Activated T-helper 1 cell treated with anti-CD3 and anti-CD28 coated beads, Interleukin-2, amount 50 U/mL, for 16 hours (primary cell): ENCODE measurements at places on chromosomes 4 and X.

DNA sequence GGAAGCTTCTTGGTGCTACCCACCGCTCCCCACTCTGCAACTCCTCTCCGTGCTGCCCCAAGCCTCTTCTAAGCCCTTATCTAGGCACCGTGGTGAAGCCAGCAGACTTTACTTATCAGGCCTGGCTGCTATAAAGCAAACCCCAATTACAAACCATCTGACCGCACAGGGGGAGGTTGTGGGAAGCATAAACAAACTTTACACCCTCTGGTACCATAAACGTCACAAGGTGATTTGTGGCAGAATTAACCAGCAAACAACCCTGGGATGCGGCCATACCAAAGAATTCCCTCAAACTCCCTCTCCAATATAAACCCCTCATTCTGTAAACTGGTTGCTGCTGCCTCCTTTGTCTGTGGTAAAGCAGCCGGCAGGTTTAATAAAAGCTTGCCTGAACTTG, 55.2 kb downstream of the MAGEC2 start:
- no peak for DNase-seq

DNA sequence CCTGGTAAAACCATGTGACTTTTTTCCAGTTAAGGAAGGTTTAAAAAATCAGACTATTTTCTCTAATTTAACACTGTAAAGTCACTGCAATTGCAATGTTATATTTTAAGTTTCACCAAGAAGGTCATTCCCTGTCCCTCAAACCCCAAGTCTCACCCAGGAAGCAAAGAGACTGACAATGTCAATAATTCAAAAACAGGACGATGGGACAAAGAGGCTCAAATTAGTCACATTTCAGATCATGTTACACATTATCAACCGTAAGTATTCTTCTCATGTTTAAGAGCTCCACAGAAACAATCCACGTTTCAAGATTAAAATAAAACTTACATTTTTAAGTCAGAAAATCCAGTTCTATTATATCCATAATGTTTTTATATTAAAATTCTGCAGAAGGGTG, 13.2 kb downstream of the SHISA3 start:
- no peak for DNase-seq

- no peak for DNase-seq
Observed at GRCh38 chr4:43835869-43836268, 612.7 kb downstream of the KCTD8 start.

- DNase-seq: no peak
Observed at GRCh38 chr4:126753592-126753991, 879.2 kb upstream of the INTU start.

GRCh38 chrX:24266996-24267395, 46.9 kb downstream of the SUPT20HL2 start:
- DNase-seq: no peak

DNA sequence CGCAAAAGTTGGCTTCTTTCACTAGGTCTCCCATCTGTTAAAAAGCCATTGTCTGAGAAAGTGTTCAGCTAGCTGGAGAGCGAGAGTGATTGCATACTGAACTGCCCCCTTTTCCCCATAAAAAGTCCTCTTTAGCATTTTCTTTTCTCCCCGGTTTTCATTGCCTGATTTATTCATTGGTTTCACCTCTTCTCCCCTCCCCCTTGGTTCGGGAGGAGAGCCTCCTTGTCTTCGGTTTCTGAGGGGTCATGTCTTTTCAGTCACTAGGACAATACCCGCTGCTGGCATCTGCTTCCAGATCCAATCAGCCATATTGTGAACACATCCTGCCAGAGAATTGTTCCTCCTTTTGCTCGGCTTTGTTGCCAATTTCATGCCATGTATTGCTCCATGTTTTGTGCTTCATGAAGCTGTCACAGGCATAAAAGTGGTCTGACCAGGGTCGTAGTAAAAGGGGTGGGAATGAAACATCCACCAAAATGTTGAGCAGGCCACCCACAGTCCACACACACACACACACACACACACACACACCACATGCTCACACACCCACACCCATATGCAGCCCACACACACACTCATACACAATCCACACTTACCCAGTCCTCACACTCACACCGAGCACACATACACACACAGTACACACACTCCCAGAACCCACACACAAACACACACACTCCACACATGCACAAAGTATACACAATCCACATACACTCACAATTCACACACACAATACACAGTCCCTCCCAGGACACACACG, 136.0 kb downstream of the NKX6-1 start:
- no peak for DNase-seq

GRCh38 chr4:185238750-185239149, 29.4 kb downstream of the SNX25 start:
- DNase-seq: no peak

GRCh38 chr4:1599026-1599481, 85.1 kb downstream of the FAM53A start:
- DNase-seq: no peak

GRCh38 chr4:118839221-118839927, 3.4 kb upstream of the SEC24D start:
- no peak for DNase-seq

DNA sequence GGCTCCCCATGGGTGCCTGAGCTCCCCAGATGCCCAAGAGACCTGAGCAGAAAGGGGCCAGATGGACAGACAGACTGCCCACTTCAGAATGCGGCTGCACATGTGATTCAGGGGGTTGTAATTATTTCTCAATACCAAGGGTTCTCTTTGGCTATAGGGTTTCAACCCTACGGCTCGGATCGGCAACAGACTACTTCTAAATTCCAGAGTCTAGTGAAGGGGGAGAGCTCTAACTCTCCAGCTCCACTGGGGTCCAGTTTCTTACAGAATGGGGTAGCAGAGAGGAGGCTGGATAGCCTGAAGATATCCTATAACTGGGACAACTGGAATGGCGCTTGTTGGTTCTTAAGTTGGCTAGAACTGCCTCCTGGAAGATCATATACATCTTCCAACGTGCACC, 136.3 kb downstream of the MGST2 start:
- DNase-seq: no peak

DNA sequence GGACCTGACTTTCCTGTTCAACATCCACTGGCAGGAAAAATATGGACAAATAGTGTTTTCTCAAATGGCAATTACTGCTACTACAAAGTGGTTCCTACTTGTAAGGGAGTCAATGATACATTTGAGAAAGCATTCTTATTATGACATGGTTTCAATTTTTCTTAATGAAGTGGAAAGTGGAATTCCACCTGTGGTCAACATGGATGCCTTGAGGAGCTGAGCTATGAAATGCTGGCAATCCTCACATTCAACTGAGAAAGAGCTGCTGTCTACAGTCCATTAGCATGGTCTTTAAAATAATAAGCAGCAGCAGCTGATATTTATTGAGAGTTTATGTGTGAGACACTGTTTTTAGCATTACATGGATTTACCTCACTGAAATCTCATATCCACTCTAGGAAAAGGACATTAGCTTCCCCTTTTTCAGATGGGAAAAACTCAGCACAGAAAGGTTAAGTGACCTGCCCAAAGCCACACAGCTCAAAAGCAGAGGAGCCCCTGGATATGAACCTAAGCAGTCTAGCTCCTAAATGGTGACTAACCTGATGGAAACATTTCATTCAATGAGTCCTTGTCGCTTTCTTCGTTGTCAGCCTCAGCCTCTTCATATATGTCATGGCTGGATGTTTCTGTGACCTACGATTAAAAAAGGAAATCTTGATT, 29.2 kb downstream of the MAP7D3 start:
- DNase-seq: no peak

- DNase-seq: no peak
Observed at GRCh38 chr4:6379767-6380745, 92.4 kb downstream of the PPP2R2C start.

GRCh38 chr4:2497931-2498330, 29.0 kb downstream of the RNF4 start:
- DNase-seq: no peak

DNA sequence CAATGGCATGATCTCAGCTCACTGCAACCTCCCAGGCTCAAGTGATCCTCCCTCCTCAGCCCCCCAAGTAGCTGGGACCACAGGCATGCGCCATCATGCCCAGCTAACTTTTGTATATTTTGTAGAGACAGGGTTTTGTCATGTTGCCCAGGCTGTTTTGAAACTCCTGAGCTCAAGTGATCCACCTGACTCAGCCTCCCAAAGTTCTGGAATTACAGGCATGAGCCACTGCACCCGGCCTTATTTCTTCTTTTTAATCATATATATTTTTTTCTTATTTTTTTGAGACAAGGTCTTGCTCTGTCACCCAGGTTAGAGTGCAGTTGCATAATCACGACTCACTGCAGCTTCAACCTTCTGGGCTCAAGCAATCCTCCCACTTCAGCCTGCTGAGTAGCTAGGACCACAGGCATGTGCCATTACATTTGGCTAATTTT, 184.0 kb downstream of the TSPAN5 start:
- DNase-seq: no peak

GRCh38 chr4:158624889-158625478, 46.7 kb downstream of the C4orf46 start:
- no peak for DNase-seq

DNA sequence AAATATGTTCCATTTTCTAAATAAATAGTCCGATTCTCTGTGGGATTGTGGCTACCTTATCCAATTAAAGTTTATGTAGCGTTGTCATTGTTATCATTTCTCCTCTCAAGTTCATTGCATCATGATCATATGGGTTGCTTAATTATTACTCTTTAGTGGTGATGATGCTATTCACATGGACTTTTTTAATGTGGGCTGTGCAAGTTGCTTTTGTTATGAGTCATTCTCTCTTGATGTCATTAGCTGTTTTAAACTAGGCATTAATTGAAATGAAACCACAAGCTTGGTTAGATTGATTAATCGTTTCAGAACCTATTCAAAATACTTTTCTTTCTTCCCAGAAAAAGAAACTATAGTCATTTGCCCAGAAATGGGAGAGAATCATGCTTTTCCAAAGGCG, 38.2 kb downstream of the NHS start:
- DNase-seq: no peak

GRCh38 chr4:182277377-182277776, 34.2 kb downstream of the TENM3 start:
- DNase-seq: no peak

- DNase-seq: no peak
Observed at GRCh38 chr4:152896811-152897210, 39.3 kb upstream of the FHDC1 start.

- no peak for DNase-seq
Observed at GRCh38 chrX:140433582-140433981, 71.3 kb downstream of the SOX3 start.

GRCh38 chr4:142091691-142092182, 455.4 kb downstream of the IL15 start:
- DNase-seq: no peak

DNA sequence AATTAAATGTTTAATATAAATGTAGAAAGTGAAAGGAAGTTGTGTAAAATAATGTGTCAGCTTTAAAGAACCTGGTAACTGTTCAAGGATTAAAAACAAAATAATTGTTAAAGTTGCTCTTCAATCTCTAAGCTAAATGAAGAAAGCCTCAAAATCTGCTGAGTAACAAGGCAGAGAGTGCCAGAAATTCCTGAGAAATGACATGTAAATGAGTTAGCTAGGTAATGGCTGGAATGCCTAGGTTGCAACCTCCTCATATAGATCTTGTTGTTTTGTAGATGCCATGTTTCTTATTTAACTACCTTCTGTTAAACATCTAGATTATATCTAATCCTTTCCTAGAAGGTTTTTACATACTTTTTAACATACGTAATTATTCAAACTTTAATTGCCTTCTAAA, 763.6 kb upstream of the AGA start:
- DNase-seq: no peak

DNA sequence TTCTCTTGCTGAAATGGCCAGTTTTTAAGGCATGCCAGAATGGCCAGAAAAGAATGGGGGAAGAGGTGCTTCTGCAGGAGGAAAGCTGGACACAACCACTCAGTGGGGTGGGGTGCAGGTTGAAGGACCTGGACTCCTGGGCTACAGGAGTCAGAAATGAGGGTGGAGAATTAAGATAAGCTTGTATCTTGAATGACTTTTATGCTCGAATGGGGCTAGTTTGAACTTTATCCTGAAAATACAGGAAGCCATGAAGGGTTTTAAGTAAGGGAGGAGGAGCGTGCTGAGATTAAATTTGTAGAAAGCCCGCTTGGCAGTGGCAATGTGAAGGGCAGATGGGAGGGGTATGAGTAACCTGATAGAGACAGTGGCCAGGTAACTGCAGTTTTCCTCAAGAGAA, 66.5 kb downstream of the ELOVL6 start:
- no peak for DNase-seq

DNA sequence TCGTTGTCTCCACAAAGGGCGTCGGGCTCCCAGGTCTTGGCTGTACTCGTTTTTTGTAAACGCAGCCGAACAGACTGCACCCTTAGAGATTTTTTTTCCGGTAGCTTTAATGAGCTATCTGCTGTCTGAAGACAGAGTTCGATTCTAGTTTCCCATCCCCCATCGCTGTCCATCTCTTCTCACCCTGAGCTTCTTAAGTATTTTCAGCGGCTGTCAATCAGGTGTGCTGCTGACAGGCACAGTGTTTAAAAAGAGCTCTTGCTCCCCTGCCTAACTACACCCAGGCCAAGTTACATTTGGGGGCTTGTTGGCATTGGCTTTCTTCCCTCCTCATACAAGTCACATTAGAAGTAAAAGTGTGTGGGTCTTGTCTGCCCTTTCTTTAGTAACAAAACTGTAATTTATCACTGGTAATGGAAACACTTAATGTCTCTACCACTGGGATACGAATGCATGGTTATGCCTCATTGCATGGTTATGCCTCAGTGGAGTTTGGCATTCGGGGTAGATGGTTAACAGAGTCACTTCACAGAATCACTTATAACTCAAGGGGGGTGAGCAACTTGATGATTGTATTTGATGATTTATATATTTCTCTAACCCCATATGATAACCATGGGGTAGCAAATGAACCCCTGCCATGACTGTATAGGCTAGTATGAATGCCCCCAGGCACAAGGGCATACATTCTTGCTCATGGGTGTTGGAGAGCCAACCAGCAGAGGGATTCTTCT, 1.4 kb upstream of the ARHGAP6 start:
- DNase-seq: no peak

DNA sequence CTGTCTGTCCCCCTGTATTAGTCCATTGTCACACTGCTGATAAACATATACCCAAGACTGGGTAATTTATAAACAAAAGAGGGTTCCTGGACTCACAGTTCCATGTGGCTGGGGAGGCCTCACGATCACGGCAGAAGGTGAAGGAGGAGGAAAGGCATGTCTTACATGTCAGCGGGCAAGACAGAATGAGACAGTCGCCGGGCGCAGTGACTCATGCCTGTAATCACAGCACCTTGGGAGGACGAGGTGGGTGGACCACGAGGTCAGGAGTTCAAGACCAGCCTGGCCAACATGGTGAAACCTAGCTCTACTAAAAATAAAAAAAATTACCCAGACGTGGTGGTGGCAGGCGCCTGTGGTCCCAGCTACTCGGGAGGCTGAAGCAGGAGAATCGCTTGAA, 24.7 kb downstream of the IL3RA start:
- no peak for DNase-seq

- no peak for DNase-seq
Observed at GRCh38 chrX:9610771-9611392, 146.0 kb downstream of the TBL1X start.

DNA sequence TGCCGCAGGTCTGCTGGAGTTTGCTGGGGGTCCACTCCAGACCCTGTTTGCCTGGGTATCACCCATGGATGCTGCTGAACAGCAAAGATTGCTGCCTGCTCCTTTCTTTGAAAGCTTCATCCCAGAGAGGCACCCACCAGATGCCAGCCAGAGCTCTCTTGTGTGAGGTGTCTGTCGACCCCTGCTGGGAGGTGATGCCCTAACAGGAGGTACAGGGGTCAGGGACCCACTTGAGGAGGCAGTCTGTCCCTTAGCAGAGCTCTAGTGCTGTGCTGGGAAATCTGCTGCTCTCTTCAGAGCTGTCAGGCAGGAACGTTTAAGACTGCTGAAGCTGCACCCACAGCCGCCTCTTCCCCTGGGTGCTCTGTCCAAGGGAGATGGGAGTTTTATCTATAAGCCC, 162.7 kb downstream of the NAF1 start:
- DNase-seq: no peak
